ENCODE measurements at places on chromosomes 4 and X.

- no peak for DNase-seq
Measured at GRCh38 chr4:146308951-146309350, 94.6 kb downstream of the REELD1 start.

DNA sequence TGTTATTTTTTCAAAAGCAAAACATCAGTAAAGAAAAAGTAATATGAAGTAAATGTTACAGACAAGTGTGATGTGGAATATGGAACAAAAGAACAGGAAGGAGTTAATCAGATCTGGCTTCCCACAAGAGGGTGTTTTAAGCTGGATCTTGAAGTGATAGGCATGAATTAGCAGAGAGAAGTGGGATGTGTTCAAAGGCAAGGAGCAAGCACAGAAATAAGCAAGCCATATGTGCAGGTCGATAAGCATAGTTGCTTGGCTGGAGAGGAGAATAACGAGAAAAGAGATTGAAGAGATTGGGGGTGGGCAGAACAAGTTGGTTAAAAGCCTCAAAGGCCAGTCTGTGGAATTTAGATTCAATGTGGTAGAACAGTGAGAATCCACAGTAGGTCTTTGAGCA, 60.9 kb upstream of the PRPS1 start:
- no peak for DNase-seq

DNA sequence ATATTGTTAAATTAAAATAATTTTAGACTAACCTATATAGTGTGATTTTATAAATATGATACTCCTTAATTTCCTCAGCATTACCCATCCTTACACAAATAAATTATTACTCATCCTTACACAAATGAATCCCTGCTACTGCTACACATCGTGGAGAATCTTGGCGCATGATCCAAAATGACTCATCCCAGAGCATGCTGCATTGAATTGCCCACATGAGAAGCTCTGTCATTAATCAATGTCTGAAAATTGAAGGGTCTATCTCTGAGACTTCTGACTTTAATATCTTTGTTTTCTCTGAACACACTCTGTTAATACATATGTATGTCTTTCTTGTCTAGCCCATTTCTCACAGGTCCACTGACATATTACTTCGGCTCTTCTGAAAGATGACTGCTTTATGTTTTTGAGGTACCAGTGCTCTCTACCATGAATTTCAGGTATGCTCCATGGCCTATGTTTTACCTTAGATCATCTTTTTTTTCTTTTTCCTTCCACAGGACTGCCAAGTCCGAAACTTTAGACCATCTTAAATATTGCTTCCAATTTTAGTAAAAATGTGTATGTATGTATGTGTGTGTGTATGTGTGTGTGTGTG, 15.7 kb upstream of the DUSP21 start:
- DNase-seq, result peak; percentile 91

GRCh38 chr4:95545546-95545945, 3.2 kb downstream of the UNC5C start:
- no peak for DNase-seq
